Stimulated activated CD8-positive, alpha-beta memory T cell treated with anti-CD3 and anti-CD28 coated beads, Interleukin-2, amount 100 ng/mL, for 48 hours (primary cell): ENCODE measurements at places on chromosomes 3 and 15.

GRCh38 chr3:54954022-54954421 lies 26.2 kb upstream of the LRTM1 start:
- no peak for DNase-seq

DNA sequence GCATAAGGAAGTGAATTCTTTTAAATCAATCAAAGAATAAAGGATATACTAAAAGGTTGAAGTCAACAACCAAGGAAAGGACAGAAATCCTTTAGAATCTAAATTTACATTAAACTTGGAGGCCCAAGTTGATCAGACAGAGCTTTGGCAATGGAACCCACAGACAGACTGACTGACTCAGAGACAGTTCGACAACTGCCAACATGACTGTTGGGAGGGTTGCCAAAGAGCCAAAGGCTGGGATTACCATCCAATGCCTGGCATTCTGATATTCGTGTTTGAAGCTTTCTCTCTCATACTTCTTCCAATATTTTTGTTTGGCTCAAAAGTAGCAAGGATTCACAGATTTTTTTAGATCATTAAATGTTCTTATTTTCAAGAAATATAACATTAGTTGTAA lies 406.1 kb downstream of the PLCL2 start:
- DNase-seq, result no peak

DNA sequence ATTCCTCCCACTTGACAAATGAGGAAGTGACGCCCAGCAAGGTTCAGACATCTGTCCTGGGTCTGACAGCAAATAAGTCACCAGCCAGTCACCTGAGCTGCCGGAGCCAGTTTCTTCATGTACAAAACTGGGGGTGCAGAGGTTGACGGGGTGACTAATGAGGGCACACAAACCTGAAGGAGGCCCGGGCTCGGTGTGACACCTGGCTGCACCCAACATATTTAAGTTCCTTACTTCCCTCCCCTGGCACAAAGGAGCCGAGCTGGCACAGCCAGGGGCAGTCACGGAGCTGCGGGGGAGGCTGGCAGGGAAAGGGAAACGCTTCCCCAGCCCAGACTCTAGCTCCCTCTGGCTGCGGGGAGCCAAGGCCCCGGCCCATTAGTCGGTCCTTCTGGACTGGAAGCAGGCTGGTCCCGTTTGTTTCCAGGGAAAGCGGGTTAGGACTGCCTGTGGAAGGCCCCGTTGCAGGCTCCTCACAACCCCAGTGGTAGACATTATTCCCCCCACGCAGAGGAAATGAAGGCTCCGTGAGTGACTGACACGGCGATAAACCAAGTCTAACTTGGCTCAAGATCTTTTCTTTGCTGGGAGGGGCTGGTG lies 2.3 kb downstream of the FBXL22 start:
- DNase-seq, result no peak

GRCh38 chr3:138135833-138136194 lies 3.6 kb upstream of the A4GNT start:
- DNase-seq, result no peak

GRCh38 chr3:179164857-179165256 lies 16.7 kb downstream of the PIK3CA start:
- DNase-seq, result no peak

DNA sequence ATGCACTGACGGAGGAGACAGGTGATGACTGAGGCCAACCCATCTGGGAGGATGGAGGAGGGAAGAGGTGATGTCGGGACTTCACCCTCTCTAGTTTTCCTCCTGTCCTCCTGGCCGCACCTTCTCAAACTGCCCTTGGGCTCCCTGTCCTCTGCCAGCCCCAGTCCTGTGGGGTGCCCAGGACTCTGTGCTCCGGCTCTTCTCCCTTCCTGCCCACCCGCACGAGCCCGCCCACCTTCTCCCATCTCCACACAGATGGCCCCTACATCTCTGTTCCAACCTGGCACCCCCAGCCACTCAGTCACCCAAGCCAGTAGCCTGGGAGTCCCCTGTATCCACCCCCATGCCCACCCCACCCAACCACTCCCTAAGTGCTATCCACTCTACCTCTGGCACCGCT lies 206.7 kb upstream of the LINGO1 start:
- no peak for DNase-seq

DNA sequence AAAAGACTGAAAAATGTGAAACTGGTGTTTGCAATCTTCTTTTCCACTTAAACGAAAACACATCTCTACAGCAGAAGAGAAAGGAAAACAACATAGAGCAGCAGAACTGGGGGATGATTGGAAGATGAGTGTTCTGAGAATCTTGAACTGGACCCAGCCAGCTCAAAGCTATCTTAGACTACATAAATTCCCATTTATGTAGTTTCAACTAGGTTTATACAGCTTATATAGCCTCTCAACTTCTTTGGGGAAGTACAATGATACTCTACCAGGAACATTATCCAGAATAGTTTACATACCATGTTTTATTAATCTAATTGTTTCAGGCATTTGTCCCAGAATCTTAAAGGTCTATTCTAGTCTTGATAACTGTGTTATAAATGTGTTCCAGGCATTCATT lies 658.2 kb upstream of the LMCD1 start:
- DNase-seq, result no peak

DNA sequence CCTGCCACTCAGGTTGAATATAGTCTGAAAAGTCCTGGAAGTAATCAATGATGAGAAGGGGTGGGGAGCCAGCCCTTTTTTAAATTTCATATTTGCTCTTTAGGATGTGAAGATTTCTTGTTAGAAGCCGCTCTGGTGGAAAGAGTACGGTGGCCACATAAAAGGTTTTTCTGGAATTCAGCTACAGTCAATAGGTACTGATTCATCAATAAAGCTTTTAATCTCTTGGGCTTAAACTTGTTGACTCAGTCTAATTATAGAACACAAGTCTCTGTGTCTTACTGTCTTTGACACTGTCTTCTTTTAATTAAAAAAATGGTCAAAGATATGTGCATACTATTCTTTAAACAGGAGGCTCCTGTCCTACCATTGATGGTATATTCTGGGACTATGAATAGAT lies 99.9 kb upstream of the TP63 start:
- DNase-seq, result no peak
